ENCODE measurements at places on chromosomes 5 and 9.

DNA sequence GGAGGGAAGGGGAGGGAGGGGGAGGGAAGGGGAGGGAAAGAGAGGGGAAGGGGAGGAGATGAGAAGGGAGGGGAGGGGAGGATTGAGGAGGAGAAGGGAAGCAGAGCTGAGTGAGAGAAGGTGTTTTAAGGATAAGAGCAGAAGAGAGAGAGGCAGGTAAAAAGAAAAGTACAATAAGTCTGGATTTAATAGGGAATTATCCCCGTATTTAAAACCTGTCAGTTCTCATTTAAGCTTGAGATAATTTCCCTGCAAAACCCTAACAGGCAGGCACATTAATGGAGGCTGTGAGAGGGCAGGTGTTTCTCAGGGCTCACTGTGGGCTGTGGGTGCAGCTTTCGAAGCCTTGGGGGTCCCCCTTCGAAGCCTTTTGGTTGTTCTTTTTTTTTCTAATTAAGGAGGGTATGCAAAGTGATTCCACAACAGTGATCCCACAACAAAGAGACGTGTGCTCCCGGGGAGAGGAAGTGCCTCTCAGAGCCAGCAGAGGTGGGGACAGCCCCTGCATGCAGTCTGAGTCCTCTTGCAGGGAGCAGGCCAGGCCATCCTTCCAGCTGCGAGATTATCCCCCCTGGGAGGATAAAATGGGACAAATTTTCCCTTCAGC lies 317.9 kb upstream of the IRX1 start:
- no peak for DNase-seq

DNA sequence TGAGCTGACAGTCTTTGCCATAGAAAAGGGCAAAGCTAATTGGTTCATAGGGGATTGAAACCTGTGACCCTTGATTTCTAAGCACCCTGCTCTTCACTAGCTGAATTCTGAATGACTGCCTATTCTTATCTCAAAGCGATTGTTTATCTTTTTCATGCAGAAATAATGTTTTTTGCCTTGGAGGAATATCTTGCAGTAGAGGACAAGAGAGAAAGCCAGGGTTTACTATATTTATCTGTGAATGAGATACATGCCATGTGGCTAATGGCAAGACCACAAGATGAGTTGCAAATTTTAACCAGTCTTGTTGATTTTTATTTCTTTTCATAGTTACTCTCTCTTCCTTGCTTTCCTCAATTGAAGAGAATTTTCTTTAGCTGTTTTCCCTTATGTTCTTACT lies 185.0 kb downstream of the CNTLN start:
- no peak for DNase-seq

DNA sequence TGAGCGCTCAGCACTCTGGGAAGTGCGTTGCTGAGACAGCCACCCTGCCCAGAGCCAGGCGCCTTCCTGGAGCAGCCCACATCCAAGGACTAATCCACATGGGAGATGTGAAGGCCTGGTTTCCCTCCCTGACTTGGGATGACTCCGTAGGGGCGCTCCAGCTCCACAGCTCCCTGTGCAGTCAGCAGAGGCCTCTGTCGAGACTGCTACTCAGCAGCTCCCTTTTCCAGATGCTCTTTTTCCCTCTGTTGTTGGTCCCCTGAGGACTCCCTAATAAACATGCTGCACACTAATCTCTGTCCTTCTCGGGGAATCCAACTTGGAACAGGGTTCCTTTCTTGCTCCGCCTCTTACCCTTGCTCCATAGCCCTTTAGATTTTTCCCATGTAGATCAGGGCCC lies 237.3 kb downstream of the ZSWIM6 start:
- DNase-seq, result no peak

- no peak for DNase-seq
These were observed 1.1 kb upstream of the IRF1 start for GRCh38 chr5:132491368-132492364.

GRCh38 chr5:137303509-137303908 lies 195.6 kb downstream of the SPOCK1 start:
- no peak for DNase-seq

GRCh38 chr5:41264019-41264418 lies 50.7 kb upstream of the C6 start:
- DNase-seq, result no peak

DNA sequence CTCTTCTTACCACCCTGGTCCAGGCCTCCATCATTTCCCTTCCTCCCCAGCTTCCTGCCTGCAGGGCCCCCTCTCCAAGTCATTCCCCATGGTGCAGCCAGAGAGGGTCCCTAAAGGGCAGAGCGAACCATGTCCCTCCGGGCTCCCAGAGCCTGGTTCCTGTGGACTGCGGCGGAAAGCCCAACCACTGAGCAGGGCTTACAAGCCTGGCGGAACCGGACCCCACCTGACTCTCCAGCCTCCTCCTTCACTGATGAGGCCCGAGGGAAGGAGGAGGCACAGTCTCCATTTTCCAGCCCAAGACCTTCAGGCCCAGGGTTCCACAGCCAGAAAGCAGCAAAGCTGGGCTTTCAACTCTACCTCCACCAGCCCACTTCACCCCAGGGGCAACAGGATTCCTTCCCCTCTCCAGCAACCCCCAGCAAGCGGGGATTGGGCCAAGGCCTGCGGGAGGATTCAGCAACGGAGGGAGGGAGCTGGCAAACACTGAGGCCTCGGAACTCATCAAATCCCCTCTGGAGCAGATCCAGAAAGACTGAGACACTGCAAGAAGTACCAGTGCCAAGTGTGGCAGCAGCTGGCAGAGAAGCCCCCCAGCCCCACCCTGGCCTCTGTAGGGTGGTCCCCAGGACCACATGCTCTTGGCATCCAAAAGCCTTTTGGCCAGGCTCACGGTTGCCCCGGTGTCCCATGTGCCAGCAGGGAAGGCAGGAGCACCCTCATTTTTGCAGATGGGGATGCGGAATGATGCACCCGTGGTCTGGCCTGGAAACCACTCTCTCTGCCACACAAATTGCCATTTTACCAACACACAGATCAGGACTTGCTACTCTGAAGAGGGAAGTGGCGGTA lies 3.1 kb downstream of the FAM163B start:
- no peak for DNase-seq

DNA sequence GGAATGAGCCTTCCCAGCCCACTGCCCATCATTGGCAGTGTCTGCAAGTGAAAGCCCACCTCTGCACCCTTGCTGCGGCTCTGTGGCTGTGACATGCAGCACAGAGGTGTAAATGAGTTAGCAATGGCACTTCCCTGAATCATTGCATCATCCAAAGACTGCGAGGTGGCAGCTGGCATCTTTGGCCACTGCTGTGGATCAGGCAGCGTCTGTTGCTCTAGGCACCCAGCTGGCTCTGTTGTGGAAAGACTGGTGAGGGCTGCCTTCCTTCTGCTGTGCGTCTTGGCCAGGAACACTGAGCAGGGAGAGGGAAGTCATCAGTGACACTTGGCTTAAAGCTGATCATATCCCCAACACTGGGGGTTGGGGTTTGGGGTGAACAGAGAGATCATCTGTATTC lies 64.5 kb downstream of the MFAP3 start:
- DNase-seq, result no peak

- no peak for DNase-seq
These were observed 24.1 kb downstream of the SLC1A3 start for GRCh38 chr5:36630201-36631145.

- no peak for DNase-seq
These were observed 423.3 kb downstream of the SEMA5A start for GRCh38 chr5:9122528-9122927.

DNA sequence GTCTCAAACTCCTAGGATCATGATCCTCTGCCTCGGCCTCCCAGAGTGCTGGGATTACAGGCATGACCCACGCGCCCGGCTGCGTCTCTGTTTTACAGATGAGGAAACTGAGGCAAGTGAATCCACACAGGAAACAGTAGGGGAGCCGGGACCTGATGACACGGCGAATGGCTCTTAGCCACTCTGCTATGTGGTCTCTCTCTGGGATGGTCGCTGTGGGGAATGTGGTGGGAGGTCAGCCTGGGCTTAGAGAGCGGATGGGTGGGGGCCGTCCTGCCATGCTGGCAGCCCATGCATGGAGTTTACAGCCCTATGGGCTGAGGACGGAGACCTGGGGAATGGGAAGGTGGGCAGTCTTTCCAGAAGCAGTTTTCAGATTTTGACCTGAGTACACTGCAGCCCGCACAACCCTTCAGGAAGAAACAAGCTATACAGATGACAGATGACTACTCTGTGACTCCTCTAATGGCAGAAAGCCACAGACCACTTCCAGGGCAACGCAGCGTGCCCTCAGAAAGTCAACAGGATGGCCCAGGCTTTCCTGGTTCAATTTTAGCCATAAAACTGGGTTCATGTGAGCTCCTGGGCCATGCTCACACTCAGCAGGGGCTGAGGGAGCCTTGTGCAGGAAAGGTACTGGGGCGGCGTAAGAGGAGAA lies 136.1 kb upstream of the RAPGEF1 start:
- no peak for DNase-seq

GRCh38 chr5:177538876-177539275 lies 15.5 kb downstream of the FAM193B start:
- no peak for DNase-seq

GRCh38 chr5:159224471-159224870 lies 15.1 kb upstream of the RNF145 start:
- no peak for DNase-seq

GRCh38 chr9:34987160-34987901 lies 2.2 kb upstream of the DNAJB5 start:
- no peak for DNase-seq

- peak; percentile 73 for DNase-seq
These were observed at the start of gene MAP3K1 for GRCh38 chr5:56814963-56815657. MAP3K1 (plus strand) TSS chr5:56815549; CDS start chr5:56815574, 25 bp downstream.

- no peak for DNase-seq
These were observed 255.5 kb downstream of the PAPPA start for GRCh38 chr9:116409129-116409528.

DNA sequence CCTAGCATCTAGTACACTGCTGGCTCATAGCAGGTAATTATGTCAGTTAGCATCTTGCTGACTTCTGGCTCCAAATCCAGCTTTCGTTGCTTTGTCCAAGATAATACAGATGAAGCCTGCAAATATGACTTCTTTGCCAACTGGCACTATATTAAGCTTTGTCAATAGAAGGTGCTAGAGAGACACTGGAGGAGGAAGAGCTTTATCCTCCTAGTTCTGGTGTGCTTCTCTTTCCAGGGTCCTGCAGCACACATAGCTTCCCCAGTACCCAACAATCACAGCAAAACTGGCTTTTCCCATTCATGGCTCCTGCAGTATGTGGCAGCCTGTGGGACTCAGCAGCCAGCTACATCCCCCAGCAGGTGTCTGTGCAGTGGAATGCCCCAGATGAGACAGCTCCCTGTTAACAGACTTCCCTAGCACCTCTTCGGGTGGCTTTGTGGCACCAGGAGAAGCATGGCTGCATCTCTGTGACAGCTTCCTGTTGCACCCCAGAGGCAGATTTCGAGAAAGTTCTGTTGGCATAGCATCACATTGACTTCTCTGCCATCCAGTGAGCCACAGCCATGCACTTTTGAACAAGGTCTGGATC lies 147.8 kb downstream of the OXCT1 start:
- peak; percentile 0 for DNase-seq

- no peak for DNase-seq
These were observed 5.3 kb upstream of the DAB2IP start for GRCh38 chr9:121645853-121646807.

- DNase-seq, result no peak
These were observed 20.0 kb upstream of the GRIN3A start for GRCh38 chr9:101758304-101758930.

- no peak for DNase-seq
These were observed 39.7 kb downstream of the SLC6A7 start for GRCh38 chr5:150229571-150229970.

- no peak for DNase-seq
These were observed 116.6 kb upstream of the GAS1 start for GRCh38 chr9:87063871-87064270.

GRCh38 chr9:125549039-125549438 lies 158.0 kb downstream of the MAPKAP1 start:
- DNase-seq, result no peak

GRCh38 chr5:123421773-123422172 lies 1.4 kb downstream of the CEP120 start:
- DNase-seq, result no peak

- no peak for DNase-seq
These were observed 33.2 kb upstream of the C5orf46 start for GRCh38 chr5:147939431-147940114.

DNA sequence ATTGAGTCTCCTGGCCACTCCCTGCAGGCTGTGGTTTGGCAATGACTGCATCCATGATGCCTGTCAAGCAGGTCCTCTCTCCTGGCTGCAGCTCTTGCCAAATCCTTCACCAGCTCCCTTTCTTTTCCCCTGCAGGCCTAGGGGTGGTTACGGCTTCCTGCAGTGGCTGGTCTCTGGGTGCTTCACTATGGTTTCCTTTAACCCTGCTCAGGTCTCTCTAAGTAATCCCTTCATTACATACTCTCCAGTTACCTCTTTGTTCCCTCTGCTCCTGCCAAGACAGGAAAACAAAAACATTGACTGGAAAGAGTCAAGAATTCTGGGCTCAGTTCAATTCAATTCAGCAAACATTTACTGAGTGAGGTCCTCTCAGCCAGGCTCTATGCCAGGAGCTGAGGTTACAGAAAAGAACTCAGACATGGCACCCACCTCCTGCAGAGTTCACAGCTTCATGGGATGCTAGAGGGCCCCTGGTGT lies 19.8 kb upstream of the PTPN3 start:
- DNase-seq, result no peak

GRCh38 chr9:130215341-130216119 lies 43.3 kb downstream of the NCS1 start:
- DNase-seq, result no peak

DNA sequence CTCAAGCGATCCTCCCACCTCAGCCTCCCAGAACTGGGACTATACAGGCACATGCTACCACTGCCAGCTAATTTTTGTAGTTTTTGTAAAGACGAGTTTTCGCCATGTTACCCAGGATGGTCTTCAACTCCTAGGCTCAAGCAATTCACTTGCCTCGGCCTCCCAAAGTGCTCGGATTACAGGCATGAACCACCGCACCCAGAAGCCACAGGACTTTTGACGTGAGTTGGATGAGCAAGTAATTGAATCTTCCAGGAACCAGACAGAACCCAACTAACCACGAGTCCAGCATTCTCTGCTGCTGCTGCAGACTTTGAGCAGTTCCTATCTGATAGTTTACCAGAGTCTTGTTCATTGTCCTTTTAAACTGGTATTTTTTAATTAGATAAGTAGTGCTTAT lies 9.6 kb upstream of the ATP6V0E1 start:
- no peak for DNase-seq

DNA sequence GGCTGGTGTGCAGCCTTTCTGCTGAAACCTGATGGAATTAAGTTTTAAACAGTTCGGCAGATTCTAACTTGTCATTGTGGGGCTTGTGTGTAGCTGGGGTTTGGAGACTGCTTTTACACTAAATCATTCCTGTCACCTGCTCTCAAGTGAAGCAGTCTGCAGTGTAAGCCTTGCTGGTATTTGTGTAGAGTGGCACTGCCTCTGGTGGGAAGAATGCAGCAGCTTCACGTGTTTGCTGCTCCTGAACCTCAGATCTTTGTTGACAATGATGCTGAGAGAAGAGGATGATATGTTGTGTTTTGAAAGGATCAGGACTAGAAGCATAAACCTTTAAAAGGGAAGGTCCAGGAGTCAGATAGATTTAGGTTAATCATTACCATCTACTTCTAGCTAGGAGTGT lies 88.1 kb downstream of the KDM4C start:
- no peak for DNase-seq

- no peak for DNase-seq
These were observed 6.9 kb upstream of the TRMT10B start for GRCh38 chr9:37746448-37747270.

GRCh38 chr5:160477266-160477970 lies 55.8 kb downstream of the PTTG1 start:
- no peak for DNase-seq

GRCh38 chr5:169880785-169881184 lies 99.5 kb downstream of the INSYN2B start:
- DNase-seq, result no peak

Measured in activated T-helper 9 cell treated with anti-CD3 and anti-CD28 coated beads, Interleukin-2, amount 50 U/mL, for 16 hours (primary cell).